ENCODE measurements at places on chromosomes 1 and 21. TPM values are rescaled to one million over a fixed set of nuclear protein-coding genes. Genes with fewer than 3 reads are reported as not detected.

- peaks cover 29% of the 10 kb centered on the region for H3K27me3 ChIP-seq
- H3K4me1 ChIP-seq, result no peaks in the 10 kb centered on the region
- H3K27ac ChIP-seq, result no peak overlapping the region
- H3K36me3 ChIP-seq, result no peaks in the 10 kb centered on the region
These were observed 9.8 kb downstream of the SAMD11 start for GRCh38 chr1:933603-933940.

- H3K4me3 ChIP-seq, result no peak overlapping the region
- H3K4me1 ChIP-seq, result no peaks in the 10 kb centered on the region
- no peak overlapping the region for H3K27ac ChIP-seq
- peaks cover 2% of the 10 kb centered on the region for H3K27me3 ChIP-seq
- no peak for DNase-seq
These were observed 31.8 kb upstream of the PDC start for GRCh38 chr1:186492531-186493291.

DNA sequence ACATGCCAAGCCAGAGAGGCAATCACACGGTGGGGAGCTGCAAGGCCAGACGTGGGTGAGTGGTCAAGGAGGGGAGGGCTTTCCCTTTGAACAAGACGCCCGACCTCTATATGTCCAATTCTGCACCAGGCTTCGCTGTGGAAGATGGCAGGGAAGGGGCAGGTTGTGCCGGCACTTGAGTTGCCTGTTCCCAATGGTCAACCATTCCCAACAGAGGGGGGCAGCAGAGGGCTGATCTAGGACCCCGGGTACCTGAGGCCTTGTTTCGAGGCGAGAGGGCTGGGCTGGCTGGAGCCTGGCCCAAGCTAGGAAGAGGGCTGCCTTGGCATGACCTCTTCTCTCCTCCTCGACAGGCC, 64.9 kb downstream of the TMEM53 start:
- no peak overlapping the region for H3K27ac ChIP-seq
- no peaks in the 10 kb centered on the region for H3K4me1 ChIP-seq
- peaks cover 1% of the 10 kb centered on the region for H3K27me3 ChIP-seq
- H3K4me3 ChIP-seq, result no peak overlapping the region
- H3K36me3 ChIP-seq, result no peaks in the 10 kb centered on the region

DNA sequence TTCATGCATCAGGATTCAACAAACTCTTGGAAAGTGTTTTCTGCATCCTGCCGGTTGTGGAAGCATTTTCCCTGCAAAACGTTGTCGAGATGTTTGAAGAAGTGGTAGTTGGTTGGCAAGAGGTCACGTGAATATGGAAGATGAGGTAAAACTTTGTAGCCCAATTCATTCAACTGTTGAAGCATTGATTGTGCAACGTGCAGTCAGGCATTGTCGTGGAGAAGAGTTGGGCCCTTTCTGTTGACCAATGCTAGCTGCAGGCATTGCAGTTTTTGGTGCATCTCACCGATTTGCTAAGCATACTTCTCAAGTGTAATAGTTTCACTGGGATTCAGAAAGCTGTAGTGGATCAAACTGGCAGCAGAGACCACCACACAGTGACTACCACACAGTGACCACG, 57.0 kb upstream of the PRDM2 start:
- no peak overlapping the region for H3K4me3 ChIP-seq
- H3K27ac ChIP-seq, result no peak overlapping the region
- H3K36me3 ChIP-seq, result peaks cover 3% of the 10 kb centered on the region
- no peak for DNase-seq
- H3K27me3 ChIP-seq, result no peaks in the 10 kb centered on the region

GRCh38 chr21:46437511-46437910, 21.2 kb upstream of the DIP2A start:
- no peak for DNase-seq
- peaks cover 26% of the 10 kb centered on the region for H3K36me3 ChIP-seq
- no peak overlapping the region for H3K4me3 ChIP-seq

PRELP gene
- total RNA-seq, result not detected

RHD gene
- not detected for total RNA-seq

- no peak overlapping the region for H3K4me3 ChIP-seq
- H3K27ac ChIP-seq, result peak overlapping the region; percentile 31
- H3K36me3 ChIP-seq, result peaks cover 48% of the 10 kb centered on the region
- DNase-seq, result no peak
- no peaks in the 10 kb centered on the region for H3K27me3 ChIP-seq
These were observed 48.9 kb downstream of the AK4 start for GRCh38 chr1:65196926-65197325.

- DNase-seq, result no peak
- H3K27me3 ChIP-seq, result peaks cover 15% of the 10 kb centered on the region
- no peak overlapping the region for H3K4me3 ChIP-seq
These were observed 192.2 kb downstream of the ROR1 start for GRCh38 chr1:63966016-63966415.

- H3K4me3 ChIP-seq, result no peak overlapping the region
- DNase-seq, result no peak
- no peaks in the 10 kb centered on the region for H3K36me3 ChIP-seq
- H3K27me3 ChIP-seq, result peaks cover 8% of the 10 kb centered on the region
- H3K27ac ChIP-seq, result no peak overlapping the region
These were observed 37.2 kb upstream of the ST6GALNAC3 start for GRCh38 chr1:76037324-76037723.

Data from activated T-helper 1 cell treated with anti-CD3 and anti-CD28 coated beads, Interleukin-12 subunit alpha, Interleukin-12 subunit beta, Interleukin-2, Interleukin-4 antibody, amounts not matched to agents 30 ng/mL and 10 ng/mL and 1 ng/mL, durations not matched to agents 14 hours and 24 hours and 36 hours (primary cell).